ENCODE measurements at places on chromosomes 16 and 17. TPM values are rescaled to one million over a fixed set of nuclear protein-coding genes. Genes with fewer than 3 reads are reported as not detected.

TMIGD1 gene
- polyA plus RNA-seq = 0.80 TPM

ZNF747 gene
- polyA plus RNA-seq = 11.5 TPM

TLCD3A gene
- polyA plus RNA-seq = 29.2 TPM

DLX4 gene
- polyA plus RNA-seq = 0.71 TPM

KIF2B gene
- polyA plus RNA-seq = not detected

RNF222 gene
- polyA plus RNA-seq = 0.06 TPM
